ENCODE measurements at places on chromosomes 12 and 14. TPM values are rescaled to one million over a fixed set of nuclear protein-coding genes. Genes with fewer than 3 reads are reported as not detected.
A peak's percentile ranks its signal among the peaks of the same experiment; 100 is the strongest.

REM2 gene
- total RNA-seq = 0.26 TPM

- peak; percentile 80 for DNase-seq
These were observed 51.0 kb downstream of the BMAL2 start for GRCh38 chr12:27383429-27384260.

GDF3 gene
- not detected for total RNA-seq

DNA sequence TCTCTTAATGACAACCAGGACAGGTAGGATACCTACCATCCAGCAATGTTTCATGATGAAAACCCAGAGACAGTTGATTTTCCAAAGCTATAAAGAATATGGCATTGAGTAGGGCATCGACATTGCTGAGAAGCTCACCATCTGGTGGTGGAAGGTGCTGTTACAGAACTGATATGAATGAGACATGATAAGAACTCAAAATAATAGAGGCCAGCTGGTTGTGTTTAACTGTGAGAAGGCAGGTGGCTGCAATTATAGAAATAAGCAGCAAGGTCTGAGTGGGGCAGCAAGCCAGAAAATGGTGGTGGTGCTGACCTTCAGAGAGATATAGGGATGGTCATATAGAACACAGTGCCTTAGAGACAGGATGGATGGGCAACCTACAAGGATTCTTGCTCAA, 449.7 kb downstream of the BTG1 start:
- DNase-seq = no peak

VDR gene
- total RNA-seq = 9.8 TPM

DNA sequence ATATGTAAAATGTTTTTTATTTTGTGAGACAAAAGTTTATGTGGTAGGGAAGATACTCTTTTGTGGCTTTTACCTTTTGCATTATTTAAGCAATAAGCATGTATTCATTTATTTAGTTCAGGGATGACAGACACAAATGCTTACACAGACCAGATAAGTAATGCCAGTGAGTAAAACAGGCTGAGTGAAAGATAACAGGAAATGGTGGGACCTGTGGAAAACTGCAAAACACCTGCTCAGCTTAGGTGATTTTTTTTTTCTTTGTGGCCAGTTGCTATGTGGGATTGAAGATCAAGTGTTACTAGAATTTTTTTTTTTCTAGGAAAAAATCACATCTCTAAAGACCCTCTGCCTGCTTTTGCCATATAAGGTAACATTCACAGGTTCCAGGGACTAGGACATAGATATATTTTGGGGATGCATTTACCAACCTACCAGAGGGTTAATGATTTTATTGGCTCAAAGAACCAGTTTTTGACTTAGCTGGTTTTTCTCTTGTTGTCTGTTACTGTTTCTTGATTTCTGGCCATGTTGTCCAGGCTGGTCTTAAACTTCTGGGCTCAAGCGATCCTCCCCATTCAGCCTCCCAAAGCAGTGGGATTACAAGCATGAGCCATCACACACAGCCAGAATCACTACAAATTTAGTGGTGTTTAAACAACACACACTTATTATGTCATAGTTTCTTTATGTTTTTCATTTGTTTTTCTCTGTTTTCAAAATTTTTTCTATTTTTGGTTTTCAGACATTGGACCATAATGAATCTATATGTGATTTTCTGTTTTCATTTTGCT, 9.8 kb downstream of the PSMA6 start:
- DNase-seq = no peak

- peak; percentile 1 for DNase-seq
These were observed 108.7 kb upstream of the MIS18BP1 start for GRCh38 chr14:45361727-45362126.

TRHDE gene
- total RNA-seq = 7.3 TPM

AQP2 gene
- total RNA-seq = not detected

OR4K1 gene
- total RNA-seq = not detected

DNA sequence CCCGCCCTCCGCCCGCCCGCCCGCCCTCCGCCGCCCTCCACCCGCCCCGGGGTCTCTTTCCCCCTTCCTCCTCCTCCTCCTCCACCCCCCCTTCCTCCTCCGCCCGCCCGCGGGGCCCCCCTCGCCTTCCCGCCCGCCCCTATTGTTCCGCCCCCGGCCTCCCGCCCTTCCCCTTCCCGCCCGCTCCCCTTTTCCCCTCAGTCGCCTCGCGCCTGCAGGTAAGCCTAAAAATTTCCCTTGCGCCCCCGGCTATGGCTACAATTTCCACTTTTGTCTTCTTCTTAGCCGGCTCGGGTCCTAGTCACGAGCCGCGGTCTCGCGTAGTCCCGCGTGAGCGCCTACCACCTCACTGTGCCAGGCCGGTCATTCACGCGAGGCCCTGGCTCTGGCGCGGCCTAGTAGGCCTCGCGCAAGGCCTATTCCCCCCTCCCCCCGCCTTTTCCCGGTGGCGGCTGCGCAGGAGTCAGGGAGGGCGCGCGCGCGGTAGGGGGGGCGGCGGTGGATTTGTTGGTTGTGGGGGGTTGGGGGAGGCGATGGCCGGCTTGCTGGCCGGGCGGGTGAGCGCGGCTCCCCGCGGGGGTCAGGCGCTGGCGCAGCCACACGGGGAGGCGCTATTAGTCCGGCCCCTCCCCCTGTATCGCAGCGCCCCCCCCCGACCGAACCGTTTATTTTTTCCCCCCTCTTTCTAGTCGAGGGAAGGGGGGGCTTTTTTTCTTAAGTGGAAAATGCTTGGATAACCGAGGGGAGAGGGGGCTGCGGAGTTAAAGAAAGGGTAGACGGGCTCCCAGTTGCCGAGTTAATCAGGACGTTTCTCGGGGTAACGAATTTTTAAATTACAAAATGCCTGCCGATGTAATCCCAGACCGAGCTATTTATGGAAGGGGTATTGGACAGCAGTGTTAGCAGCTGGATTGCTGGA, 516 bp downstream of the PCBP2 start:
- DNase-seq = peak; percentile 91

MIPOL1 gene
- total RNA-seq = 8.6 TPM

DNA sequence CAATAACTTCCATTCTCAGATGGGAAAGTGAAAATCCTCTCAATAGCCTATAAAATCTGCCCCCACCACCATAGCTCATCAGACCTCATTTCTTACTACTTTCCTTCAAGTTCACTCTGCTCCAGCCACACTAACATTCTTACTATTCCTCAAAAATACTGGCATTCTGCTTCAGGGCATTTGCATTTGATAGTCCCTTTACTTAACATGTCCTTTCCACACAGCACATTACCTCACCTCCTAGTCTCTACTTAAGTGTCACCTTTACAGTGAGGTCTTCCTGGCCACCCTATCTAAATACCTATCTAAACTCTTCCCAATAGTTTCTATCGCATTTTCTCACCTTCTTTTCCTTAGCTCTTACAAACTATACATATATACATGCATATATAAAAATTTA, 6.8 kb downstream of the EML5 start:
- no peak for DNase-seq

P2RX7 gene
- total RNA-seq = 16.7 TPM

DNA sequence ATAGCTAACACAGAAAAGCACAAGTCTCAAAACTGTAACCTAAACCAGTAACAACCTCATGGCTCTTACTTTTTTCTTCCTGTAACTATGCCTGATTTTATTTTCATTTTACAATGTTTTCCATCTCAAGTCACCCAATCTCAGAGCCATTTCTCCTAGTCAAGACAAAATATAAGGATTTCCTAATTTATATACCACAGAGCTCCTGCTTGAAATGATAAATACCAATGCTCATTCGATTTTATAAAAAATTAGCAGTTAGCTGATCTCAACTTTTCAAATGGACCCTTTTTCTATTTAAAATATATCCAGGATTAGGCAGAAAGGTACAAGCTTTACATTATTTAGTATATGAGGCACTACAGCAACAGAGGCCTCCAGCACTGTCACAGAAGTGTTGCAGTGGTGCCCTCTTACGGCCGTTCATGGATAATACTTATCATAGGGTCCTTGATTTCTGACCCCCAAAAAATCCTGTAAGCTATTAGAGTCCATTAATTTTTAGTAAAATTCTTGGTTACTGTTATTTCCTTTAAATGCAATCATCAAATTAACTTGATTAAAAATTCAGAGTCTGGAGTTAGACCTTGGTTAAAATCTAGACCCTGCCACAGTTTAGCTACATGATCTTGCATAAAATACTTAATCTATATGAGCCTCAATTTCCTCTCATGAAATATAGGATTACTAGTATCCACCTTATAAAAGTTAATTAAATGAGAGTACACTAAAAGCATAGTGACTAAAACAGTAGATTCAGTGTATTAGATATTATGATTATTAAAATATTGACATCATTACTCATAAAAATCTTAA, 68.3 kb downstream of the SEC23A start:
- peak; percentile 19 for DNase-seq

GRCh38 chr12:58701536-58701935, 218.8 kb downstream of the LRIG3 start:
- DNase-seq = no peak

- peak; percentile 5 for DNase-seq
These were observed 365.6 kb upstream of the TBX3 start for GRCh38 chr12:115049614-115050013.

GRCh38 chr12:25744313-25744712, 191.2 kb upstream of the LMNTD1 start:
- no peak for DNase-seq

GRCh38 chr14:50299585-50299984, 12.4 kb downstream of the L2HGDH start:
- no peak for DNase-seq

DNA sequence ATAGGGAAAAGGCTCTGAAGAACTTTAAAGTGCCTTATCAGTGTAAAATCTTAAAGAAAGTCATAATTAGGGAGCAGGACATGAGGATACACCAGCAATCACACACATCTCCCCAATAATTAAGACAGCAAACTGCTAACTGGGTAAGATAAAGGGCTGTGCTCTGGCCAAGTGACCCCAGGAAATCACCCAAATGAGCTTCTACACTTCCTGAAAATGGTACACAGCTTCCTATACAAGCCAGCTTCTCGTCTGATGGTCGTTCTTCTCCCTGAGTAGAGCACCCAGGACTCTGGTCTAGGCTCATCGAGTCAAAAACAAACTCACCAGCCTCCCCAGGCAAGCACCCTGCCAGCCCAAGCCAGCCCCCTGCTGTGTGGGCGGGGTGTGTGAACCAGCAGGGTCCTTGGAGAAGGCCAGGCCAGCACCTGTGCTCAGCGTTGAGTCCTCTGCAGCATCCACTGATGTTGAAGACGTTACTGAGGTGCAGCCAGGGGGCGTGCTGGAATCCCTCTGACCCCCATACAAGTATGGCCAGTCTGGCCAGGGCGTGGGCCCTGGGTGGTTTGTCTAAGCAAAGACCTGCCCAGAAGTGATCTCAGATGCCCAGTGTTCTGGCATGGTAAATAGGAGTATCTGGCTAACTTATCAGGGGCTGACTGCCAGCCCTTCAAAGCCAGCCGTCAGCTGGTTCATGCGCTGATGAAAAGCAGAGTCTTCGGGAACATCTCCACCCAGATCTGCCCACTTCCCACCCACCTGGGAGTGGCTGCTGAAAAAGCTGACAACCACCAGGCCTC, 41.4 kb downstream of the ACTN1 start:
- DNase-seq = peak; percentile 56

DNA sequence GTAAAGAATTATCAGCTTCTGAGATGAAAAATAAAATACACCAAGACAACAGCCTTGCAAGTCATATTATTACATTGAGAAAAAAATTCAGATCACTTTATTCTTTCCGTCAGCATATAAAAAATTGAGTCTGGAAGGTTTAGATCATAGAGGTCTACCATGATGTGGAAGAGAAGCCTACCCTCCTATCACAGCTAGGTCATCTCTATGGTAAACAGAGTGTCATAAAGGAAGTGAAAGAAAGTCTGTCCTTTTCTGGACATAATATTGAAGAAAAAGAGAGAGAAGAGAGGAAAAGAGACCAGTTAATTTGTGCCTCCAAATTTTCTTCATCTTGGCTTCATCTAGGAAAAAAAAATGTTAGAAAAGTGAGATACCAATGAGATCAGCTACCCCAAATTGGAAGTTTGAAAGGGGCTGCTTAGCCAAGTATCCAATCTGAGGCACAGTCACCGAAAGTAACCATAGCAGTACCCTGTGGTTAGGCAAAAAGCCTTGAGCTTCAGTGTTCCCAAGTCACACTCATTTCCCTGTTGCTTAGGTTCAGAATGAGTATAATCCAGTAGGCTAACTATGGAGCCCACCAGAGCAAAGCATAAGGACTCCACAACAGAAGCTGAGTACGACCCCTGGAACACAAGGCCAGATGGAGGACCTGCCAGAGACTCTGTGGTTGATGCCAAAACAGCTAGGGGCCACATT, 38.1 kb downstream of the DUSP6 start:
- DNase-seq = no peak

RTN1 gene
- total RNA-seq = 0.17 TPM

- DNase-seq = no peak
These were observed 30.4 kb downstream of the MMAB start for GRCh38 chr12:109542876-109543275.

- no peak for DNase-seq
These were observed 2.0 kb downstream of the SYNE3 start for GRCh38 chr14:95514131-95515079.

PLEKHD1 gene
- total RNA-seq = under 0.01 TPM

PPTC7 gene
- 4.9 TPM for total RNA-seq

- peak; percentile 47 for DNase-seq
These were observed 58.5 kb upstream of the PLXNC1 start for GRCh38 chr12:94089891-94090290.

DNA sequence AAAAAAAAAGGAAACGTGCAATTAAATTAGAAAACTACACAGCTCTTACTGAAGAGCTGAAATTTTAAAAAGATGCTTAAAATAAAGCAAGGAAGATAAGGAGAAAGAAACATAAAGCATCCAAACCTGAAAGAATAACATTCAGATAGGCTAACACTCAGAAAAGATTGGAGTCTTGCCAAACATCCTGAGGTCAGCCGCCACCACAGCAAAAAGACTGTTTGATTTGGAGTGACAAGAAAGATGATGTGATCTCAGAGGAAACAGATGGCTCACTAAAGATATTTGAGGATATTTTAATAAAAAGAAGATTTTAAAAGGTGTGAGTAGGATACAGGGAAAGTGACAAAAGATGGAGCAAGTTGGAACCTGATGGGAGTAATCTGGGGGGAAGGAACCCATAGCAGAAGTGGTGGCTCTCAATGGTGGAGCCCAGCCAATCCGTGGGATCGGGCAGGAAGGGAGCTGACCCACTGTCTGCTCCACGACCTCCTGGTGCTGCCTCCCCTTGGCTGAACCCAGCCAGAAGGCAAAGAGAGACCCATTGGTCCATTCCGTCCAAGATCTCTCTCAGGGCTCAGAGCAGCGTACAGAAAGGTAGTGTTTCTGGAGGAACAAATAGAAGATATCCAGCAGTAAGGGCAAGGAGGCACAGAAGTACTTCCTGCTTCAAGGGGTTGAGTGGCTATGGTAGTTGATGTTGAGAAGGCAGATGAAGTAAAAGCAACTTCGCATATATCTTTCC, 469.6 kb downstream of the RGS6 start:
- DNase-seq = no peak

DNA sequence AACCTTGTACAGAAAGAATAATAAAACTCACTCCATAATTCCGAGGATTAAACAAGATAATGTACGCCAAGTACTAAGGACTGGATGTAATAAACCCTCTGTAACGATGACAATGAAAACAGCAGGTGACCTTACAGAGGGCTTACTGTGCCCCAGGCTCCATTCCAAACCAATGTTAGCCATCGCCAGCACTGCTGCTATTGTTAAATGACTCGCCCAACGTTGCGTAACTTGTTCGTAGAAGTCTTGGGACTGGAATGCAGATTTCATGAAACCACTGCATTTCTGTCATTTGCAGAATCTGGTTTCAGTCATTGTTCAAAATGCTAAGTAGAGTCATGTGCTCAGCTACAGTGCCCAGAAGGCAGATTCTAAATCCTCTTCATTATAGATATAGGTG, 728 bp upstream of the STON2 start:
- peak; percentile 99 for DNase-seq

MMP19 gene
- 7.1 TPM for total RNA-seq

GRCh38 chr12:120490833-120491512, 4.9 kb upstream of the DYNLL1 start:
- no peak for DNase-seq

PROX2 gene
- total RNA-seq = not detected
